ENCODE measurements at places on chromosomes 7 and 10. TPM values are rescaled to one million over a fixed set of nuclear protein-coding genes. Genes with fewer than 3 reads are reported as not detected.

Gene ERV3-1
- total RNA-seq: 12.4 TPM

Gene DEPP1
- 0.53 TPM for total RNA-seq

Gene NEUROD6
- total RNA-seq: not detected

Gene SLC18A3
- total RNA-seq: not detected

DNA sequence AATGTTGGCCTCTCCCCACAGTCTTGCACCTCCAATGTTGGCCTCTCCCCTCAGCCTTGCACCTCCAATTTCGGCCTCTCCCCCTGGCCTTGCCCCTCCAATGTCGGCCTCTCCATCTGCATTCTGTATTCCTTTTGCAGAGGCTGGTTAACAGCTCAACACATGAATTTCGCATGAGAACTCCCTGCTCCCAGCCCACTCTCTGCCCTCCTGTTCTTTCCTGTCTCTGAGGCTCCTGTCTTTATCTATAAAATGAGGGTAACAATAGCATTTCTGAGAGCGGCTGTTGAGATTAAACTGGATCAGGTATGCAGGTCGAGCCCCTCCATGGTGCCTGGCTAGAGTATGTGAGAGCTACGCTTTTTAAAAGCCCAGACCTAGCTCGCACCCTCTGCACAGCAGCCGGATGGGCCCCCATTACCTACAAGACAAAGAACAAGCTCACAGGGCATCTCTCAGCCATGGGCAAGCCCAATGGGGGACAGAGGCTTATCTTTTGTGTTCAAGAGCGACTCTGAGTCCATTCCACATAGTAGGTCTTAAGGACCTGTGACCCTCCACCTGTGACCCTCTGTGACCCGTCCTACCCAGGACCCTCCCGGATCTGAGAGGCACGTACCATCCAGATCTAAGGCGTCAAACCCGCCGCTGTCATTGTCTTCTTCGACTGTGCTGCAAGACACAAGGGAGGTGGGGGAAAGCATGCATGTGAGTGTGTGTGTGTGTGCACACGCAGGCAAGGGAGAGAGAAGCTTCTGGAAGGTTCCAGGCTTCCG is 82.2 kb upstream of the GNA12 start:
- DNase-seq: no peak

All from natural killer cell treated with Interleukin-12 subunit alpha and Interleukin-12 subunit beta and Interleukin-15 and Interleukin-18, amount 100 ng/mL, for 72 hours (primary cell).